ENCODE measurements at places on chromosomes 3 and 15.

- DNase-seq = no peak
Observed at GRCh38 chr15:57281321-57281720, 95.0 kb upstream of the CGNL1 start.

DNA sequence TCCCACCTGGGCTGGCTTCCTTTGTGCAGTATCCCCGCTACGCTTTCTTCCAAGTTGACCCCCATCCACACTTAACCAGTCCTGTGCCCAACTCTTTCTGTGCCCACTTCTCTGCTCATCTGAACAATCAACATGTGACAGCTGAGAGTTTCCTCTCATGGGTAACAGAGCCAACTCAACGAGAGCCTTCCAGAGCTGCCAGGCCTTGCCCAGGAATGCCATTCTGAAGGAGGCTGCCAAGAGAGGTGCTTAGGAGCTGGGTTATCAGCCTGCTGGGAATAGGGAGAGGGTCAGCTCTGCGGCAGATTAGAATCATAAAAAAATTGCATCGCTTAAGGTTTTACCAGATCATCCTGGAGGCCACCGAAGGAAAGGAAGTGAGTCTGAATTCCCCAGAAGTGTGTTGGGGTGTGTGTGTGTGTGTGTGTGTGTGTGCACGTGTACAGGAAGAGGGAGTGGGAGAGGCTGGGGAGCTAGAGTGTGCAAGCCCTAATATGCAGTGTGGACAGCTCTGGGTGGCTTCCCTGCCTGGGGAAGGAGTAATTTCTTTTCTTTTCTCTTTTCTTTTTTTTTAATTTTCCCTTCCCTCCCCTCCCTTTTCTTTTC, 66.7 kb downstream of the ITGA11 start:
- no peak for DNase-seq

DNA sequence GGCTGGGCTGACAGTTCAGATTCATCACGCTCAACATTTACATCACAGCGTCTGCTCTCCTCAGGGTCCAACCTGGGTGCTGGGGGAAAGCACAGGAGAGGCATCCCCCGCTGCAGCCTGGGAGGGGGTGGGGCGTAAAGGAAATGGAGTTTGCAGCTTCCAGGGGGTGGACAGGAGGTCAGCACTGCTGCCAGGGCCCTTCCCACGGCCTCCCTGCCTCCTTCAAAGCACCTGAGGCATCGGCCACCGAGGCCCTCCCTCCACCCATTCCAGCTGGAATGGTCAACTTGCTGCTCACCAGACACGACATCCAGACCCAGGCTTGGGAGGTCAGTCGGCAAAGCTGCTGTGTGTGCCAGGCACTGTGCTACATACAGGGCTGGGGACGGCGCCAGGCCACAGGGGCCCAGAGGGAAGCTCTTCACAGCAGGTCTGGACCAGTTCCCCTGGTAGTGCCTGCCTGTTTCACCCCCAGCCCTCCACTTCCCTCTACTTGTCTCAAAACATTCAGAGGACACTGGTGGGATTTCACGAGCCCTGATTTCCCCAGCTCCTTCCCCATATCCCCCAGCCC, 120.7 kb downstream of the ANP32A start:
- DNase-seq = no peak

- DNase-seq = no peak
Observed at GRCh38 chr15:96428742-96429141, 98.2 kb downstream of the NR2F2 start.

GRCh38 chr3:167887096-167887495, 151.6 kb downstream of the SERPINI1 start:
- DNase-seq = no peak

GRCh38 chr15:83065431-83065830, 1.6 kb downstream of the BTBD1 start:
- no peak for DNase-seq

GRCh38 chr15:67280217-67280616, 25.6 kb downstream of the IQCH start:
- DNase-seq = no peak

- DNase-seq = no peak
Observed at GRCh38 chr15:40721701-40722100, 26.7 kb downstream of the RAD51 start.

DNA sequence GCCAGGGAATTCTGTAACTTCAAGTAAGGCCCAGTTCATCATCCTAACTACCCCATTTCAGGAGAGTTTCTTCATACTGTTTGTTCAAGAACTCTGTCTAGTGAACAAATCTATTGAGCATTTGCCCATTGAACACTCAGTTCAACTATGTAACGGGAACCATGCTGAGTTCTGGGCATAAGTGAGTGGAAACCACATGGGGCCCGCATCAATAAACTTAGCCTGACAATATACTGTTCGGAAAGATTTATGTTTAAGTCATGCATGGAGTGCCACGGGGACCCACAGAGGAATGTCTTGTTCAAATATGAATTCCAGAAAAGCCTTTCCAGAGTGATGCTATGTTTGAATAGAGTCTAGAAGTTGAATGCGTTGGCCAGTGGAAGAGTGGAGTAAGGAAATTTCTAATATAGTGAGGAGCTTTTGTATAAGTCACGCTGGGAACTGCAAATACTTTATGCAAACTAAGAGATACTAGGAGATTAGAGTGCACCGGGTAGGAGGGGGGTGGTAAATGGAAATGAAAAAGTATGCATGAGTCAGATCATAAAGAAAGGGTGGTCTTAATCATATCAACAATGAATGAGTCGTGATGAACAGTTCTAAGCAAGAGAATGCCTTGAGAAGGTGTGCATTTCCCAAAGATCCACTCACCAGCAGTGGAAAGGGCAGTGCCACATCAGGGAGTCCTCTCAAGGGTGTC, 279.8 kb downstream of the VPS13C start:
- DNase-seq = no peak

DNA sequence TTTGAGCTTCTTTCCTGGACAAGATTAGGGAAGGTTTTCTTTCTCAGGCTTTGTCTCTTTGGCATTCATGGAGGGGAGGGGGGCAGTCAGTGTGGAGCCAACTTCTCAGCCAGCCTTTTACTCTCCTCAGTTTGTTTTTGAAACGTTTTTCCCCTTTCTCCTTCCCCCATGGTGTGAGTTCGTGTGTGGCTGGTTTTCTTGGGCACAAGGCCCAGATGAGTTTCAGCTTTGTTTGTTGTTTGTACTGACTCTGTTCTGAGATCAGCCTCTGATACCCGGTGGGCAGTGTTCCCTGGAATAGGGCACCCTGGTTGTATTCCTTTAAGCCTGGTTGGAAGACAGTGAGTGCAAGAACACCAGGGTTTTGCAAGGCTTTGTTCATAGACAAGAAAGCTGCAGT, 168.2 kb upstream of the RARB start:
- no peak for DNase-seq

- DNase-seq = no peak
Observed at GRCh38 chr15:34456658-34457057, 19.1 kb upstream of the GOLGA8A start.

DNA sequence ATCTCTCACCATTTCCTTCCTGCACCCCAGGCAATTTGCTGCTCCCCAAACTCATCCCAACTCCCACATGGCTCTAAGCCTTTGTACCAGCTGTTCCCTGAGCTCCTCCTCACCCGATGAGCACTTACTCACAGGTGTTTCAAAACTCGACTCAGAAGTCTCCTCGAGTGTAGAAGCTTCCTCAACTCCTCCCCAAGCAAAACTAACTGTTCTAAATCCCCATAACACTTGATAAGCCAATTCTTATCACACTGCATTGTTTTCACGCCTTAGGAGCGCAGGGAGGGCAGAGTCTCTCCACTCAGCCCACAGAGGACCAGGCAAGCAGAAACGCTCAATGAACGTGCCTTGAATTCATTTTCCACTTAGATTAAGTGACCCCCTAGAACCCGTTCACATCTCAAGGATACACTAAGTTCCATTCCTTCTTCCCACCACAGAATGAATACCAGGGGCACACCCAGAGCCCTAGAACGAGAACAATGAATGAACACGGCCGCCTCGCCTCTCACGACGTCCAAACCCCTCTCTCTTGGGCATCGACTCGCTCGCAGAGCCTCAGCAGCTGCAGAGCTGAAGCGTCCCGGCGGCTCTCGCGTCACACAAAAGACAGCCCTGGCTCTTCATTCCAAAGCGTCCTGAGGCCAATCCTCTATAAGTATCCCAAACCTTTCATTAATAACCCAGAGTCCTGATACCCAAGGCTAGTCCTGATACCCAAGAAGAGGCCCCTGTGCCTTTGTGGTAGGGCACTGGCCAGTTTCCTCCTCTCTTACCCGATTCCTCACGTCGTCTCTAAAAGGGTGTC, 1.1 kb downstream of the RAF1 start:
- peak; percentile 34 for DNase-seq

- DNase-seq = no peak
Observed at GRCh38 chr3:4709341-4709740, 216.2 kb downstream of the ITPR1 start.

DNA sequence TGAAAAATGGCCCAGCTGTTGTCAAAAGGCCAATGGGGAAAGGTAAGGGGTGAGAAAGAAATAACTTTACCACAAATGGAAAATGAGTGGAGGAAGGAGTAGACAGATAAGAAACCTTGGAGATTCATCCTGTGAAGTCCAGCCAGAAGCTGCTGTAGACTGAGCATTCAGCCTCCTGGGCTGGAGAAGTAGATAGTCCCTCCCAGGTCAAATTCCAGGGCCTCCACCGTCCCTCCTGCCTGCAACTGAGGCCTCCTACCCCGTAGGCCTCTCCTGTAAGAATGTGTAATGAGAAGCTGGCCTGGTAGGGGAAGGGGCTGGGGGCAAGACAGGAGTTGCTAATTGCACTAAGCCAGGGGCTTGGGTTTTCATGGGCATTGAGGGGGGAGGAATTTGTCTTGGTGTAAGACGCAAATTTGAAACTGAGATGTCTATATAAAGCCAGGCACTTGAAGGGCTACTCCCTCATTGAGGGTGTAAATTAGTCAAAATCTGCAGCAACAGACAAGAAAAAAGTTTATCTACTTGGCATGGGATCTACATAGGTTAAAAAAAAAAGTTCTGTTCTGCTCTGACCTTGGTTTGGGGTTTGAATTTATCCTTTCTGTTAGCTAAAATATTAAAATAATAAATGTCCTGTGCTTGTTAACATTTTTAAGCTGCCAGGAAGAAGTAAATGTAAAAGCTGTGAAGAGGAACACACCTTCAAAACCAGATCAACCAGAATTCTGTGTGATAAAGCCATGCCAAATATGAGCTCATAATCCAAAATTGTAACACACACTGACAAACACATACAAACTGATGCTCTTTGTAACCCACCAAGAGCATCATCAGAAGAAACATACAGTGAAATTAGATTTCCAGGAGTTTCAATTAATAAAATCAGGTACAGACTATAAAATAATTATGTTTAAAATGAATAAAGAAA, 1.7 kb upstream of the RBP2 start:
- no peak for DNase-seq

Measured in stimulated activated CD4-positive, alpha-beta T cell treated with anti-CD3 and anti-CD28 coated beads, Interleukin-2, amount 100 ng/mL, for 24 hours (primary cell).